Naive thymus-derived CD4-positive, alpha-beta T cell (primary cell): ENCODE measurements at places on chromosomes 12 and 14.
A peak's percentile ranks its signal among the peaks of the same experiment; 100 is the strongest.

GRCh38 chr14:64645220-64645892 is 58.9 kb upstream of the PLEKHG3 start:
- DNase-seq: no peak
- no peak overlapping the region for H3K27ac ChIP-seq
- no peaks in the 10 kb centered on the region for H3K4me1 ChIP-seq
- no peak overlapping the region for H3K4me3 ChIP-seq
- H3K36me3 ChIP-seq: no peaks in the 10 kb centered on the region

DNA sequence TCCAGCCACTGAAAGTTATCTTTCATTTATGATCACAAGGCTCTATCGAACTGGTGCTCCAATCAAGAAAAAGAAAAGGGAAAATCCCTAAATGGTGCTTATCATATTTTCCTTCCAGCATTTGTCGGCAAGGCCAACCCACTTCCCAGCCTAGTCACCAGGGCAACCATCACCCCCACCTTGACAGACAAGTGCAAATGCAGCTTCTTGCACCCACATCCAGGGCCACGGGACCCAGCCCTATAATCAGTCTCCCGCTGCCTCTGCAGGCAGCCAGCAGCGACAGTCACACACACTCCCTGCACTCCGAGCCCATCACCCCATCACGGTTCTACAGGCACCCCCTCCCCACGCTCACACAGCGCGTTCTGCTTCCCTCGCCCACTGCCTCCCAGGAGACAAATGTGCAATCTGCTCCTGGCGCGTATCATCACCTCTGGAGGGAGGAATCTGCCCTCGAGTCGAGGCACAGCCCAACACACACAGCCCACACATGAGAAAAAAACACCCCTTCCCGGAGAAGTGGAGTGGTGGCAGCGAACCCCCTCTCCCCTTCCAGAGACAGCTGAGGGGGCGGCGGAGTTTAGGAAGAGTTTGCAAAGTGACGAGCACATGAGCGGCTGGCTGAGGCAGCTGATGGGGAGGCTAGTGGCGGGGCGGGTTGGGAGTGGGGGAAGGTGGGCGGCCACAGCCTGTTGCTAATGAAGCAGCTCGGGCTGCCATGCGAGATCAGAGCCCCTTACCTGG is 9.3 kb upstream of the PPP4R4 start:
- H3K27ac ChIP-seq: no peak overlapping the region
- H3K27me3 ChIP-seq: no peaks in the 10 kb centered on the region
- no peak overlapping the region for H3K4me3 ChIP-seq
- DNase-seq: no peak
- peaks cover 31% of the 10 kb centered on the region for H3K4me1 ChIP-seq
- H3K36me3 ChIP-seq: no peaks in the 10 kb centered on the region

GRCh38 chr12:27592548-27592947 is 68.5 kb downstream of the PPFIBP1 start:
- no peaks in the 10 kb centered on the region for H3K27me3 ChIP-seq
- no peak overlapping the region for H3K4me3 ChIP-seq
- H3K27ac ChIP-seq: no peak overlapping the region
- no peaks in the 10 kb centered on the region for H3K36me3 ChIP-seq
- no peak for DNase-seq

DNA sequence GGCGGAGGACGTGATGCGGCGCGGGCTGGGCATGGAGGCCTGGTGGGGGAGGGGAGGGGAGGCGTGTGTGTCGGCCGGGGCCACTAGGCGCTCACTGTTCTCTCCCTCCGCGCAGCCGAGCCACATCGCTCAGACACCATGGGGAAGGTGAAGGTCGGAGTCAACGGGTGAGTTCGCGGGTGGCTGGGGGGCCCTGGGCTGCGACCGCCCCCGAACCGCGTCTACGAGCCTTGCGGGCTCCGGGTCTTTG is 303 bp downstream of the GAPDH start:
- peak overlapping the region; percentile 81 for H3K27ac ChIP-seq
- peaks cover 52% of the 10 kb centered on the region for H3K36me3 ChIP-seq
- DNase-seq: no peak
- peaks cover 31% of the 10 kb centered on the region for H3K4me1 ChIP-seq

DNA sequence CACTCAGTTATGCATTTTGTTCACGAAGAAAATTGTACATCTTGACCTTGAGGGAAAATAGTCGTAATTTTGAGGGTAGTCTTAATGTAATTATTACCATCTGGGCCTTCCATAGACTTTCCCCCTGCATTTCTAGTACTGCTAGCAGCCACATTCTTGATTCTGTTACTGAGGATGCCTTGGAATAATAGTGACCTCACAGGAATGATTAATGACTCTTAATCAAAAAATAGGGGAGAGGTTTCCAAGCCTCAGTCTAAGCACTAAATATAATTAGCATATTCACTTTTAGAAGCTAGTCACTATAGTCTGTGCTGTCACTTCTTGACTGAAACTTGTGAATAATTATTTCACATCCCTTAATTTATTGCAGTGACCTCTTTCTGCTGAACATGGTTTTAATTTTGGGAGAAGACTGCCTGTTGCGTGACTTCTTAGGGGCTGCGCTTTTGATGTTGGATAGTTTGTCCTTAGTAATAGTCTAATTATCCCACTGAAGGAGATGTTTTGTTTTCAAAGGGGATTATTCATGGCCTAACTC is 400.5 kb downstream of the ADAMTS20 start:
- no peak overlapping the region for H3K27ac ChIP-seq
- H3K4me3 ChIP-seq: no peak overlapping the region
- no peaks in the 10 kb centered on the region for H3K4me1 ChIP-seq
- no peaks in the 10 kb centered on the region for H3K27me3 ChIP-seq
- no peak for DNase-seq

DNA sequence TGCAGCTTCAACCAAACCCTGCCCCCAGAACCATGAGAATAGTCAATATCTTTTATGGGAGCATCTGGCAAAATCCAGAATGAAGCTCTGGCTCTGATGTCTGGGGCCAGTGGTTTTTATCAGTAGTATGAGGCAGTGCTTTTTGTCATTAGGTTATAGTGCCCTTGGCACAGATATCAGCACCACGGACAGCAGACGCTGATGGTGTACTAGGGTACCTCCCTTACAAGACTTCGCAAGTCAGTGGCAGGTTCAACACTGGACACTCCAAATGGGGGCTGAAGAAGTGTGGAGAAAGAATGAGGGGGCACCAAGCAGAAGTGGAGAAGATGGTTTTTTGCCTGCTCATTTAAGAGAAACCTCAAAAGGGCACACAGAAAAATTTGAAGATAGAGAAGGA is 68.2 kb upstream of the E2F7 start:
- H3K36me3 ChIP-seq: no peaks in the 10 kb centered on the region
- DNase-seq: no peak
- H3K4me3 ChIP-seq: no peak overlapping the region
- no peaks in the 10 kb centered on the region for H3K27me3 ChIP-seq
- no peaks in the 10 kb centered on the region for H3K4me1 ChIP-seq
- H3K27ac ChIP-seq: no peak overlapping the region

GRCh38 chr14:64817631-64818030 is 62.1 kb downstream of the SPTB start:
- H3K4me1 ChIP-seq: no peaks in the 10 kb centered on the region
- no peak overlapping the region for H3K4me3 ChIP-seq

GRCh38 chr12:64531665-64532334 is 78.5 kb upstream of the RASSF3 start:
- no peaks in the 10 kb centered on the region for H3K4me1 ChIP-seq
- H3K27me3 ChIP-seq: no peaks in the 10 kb centered on the region
- H3K27ac ChIP-seq: no peak overlapping the region

DNA sequence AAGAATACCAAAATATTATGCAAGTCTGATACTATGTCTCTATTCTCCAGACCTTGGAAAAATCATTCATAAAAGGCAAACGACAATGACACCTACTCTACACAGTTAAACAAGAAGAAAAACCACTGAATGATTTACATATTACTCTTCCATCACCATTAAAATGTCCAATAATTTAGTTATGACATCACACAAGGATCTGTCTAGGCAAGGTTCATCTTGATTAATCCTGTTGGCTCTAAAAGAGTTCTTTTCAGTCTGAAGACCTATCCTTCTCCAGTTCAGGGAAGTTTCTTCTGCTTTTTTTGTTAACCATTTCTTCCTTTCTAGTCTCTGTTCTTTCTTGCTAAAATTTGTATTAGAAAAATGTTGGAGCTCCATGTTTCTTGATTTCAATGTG is 64.0 kb downstream of the OSBPL8 start:
- no peaks in the 10 kb centered on the region for H3K36me3 ChIP-seq
- DNase-seq: no peak
- H3K27me3 ChIP-seq: no peaks in the 10 kb centered on the region
- H3K27ac ChIP-seq: no peak overlapping the region

GRCh38 chr14:89000007-89000942 is 175.8 kb downstream of the TTC8 start:
- peaks cover 2% of the 10 kb centered on the region for H3K27me3 ChIP-seq
- no peak for DNase-seq
- H3K4me1 ChIP-seq: no peaks in the 10 kb centered on the region
- no peak overlapping the region for H3K27ac ChIP-seq
- no peak overlapping the region for H3K4me3 ChIP-seq

DNA sequence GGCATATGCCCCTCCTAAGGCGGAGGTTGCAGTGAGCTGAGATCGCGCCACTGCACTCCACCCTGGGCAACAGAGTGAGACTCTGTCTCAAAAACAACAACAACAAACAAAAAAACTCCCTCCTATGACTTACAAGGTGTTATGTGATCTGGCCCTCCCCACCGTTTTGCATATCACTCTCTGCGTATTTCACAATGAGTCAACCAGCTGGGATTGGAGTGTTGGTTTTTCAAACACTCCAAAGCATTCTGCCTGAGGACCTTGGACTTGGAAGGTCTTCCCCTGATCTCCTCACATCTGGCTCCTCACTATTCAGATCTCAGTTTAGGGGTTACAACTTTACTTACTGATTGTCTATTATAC is 14.0 kb downstream of the MANSC1 start:
- no peaks in the 10 kb centered on the region for H3K36me3 ChIP-seq
- no peak for DNase-seq
- H3K4me1 ChIP-seq: peaks cover 10% of the 10 kb centered on the region

DNA sequence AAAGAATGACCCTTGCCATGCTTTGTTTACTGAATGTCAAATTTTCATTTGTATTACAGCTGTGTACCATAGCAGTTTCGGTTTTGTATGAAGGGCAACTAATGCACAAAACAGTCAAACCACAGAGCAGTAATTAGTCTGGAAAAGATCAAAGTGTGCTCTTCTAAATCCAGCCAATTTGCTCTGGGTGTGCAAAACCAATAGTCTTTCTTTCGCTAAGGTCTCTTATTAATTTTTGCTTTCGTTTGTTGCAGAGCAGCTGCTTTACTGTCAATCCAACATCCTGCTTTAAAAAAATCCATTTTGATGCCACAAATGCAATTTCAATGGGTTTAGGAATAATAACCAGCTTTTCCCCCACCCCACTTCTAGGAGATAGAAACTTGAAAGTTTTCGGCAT is 114.2 kb downstream of the BRMS1L start:
- H3K36me3 ChIP-seq: no peaks in the 10 kb centered on the region
- H3K4me1 ChIP-seq: no peaks in the 10 kb centered on the region
- no peak overlapping the region for H3K4me3 ChIP-seq
- H3K27ac ChIP-seq: no peak overlapping the region

- peak within 1 kb of the TSS; percentile 11 for H3K27ac ChIP-seq
- H3K4me1 ChIP-seq: peaks cover 8% of the 10 kb centered on the region
- DNase-seq: no peak
- H3K4me3 ChIP-seq: peak within 1 kb of the TSS; percentile 60
These were observed at the start of gene ARHGEF25 for GRCh38 chr12:57611108-57611826. TSS of gene ARHGEF25 (plus strand) at chr12:57611435. CDS start at chr12:57611895, 460 bp downstream.
